ENCODE measurements at places on chromosomes 3 and 15. TPM values are rescaled to one million over a fixed set of nuclear protein-coding genes. Genes with fewer than 3 reads are reported as not detected.

Gene GRK7
- not detected for total RNA-seq

Gene CPEB1
- total RNA-seq, result 5.9 TPM

Gene PDZRN3
- 15.3 TPM for total RNA-seq

Gene ARL14
- total RNA-seq, result 0.14 TPM

Gene CAMKV
- total RNA-seq, result not detected

Gene THBS1
- 365 TPM for total RNA-seq

Gene ROPN1
- not detected for total RNA-seq

Gene PIGZ
- 1.0 TPM for total RNA-seq

Gene TTC14
- 30.4 TPM for total RNA-seq

Gene EIF3J
- 35.9 TPM for total RNA-seq

Gene HHLA2
- not detected for total RNA-seq

Gene ZXDC
- 33.2 TPM for total RNA-seq

Gene CIP2A
- 58.3 TPM for total RNA-seq

Gene CTXN2
- total RNA-seq, result not detected

Gene SUMF1
- 32.6 TPM for total RNA-seq

Gene KNL1
- 63.7 TPM for total RNA-seq

Gene LYZL4
- total RNA-seq, result not detected

Gene ERICH6
- 0.14 TPM for total RNA-seq

Gene CPLX3
- not detected for total RNA-seq
